Dermis lymphatic vessel endothelial cell (primary cell): ENCODE measurements at places on chromosomes 2 and 18. TPM values are rescaled to one million over a fixed set of nuclear protein-coding genes. Genes with fewer than 3 reads are reported as not detected.

FOXI3 gene
- not detected in 2 replicates for total RNA-seq

MAP4K4 gene
- 93.7 and 128 TPM in 2 replicates for total RNA-seq

CRYGC gene
- total RNA-seq: not detected in 2 replicates

NHEJ1 gene
- 17.4 and 18.0 TPM in 2 replicates for total RNA-seq

FSHR gene
- total RNA-seq: not detected in 2 replicates

GRP gene
- total RNA-seq: not detected in 2 replicates

ANXA4 gene
- total RNA-seq: 30.3 and 31.0 TPM in 2 replicates

CRYGB gene
- not detected in 2 replicates for total RNA-seq

SPR gene
- 35.9 and 46.7 TPM in 2 replicates for total RNA-seq

SCN3A gene
- 0.69 and 14.8 TPM in 2 replicates for total RNA-seq
